Activated CD4-positive, alpha-beta T cell treated with anti-CD3 and anti-CD28 coated beads for 36 hours (primary cell): ENCODE measurements at places on chromosomes 7 and 10. TPM values are rescaled to one million over a fixed set of nuclear protein-coding genes. Genes with fewer than 3 reads are reported as not detected.

- no peaks in the 10 kb centered on the region for H3K27me3 ChIP-seq
- H3K27ac ChIP-seq: no peak overlapping the region
- peaks cover 2% of the 10 kb centered on the region for H3K36me3 ChIP-seq
- no peaks in the 10 kb centered on the region for H3K4me1 ChIP-seq
- no peak for DNase-seq
These were observed 117.4 kb downstream of the LHPP start for GRCh38 chr10:124579011-124579399.

GRCh38 chr10:51615764-51616298 lies 83.6 kb downstream of the CSTF2T start:
- H3K27ac ChIP-seq: no peak overlapping the region
- DNase-seq: no peak
- no peaks in the 10 kb centered on the region for H3K4me1 ChIP-seq
- no peaks in the 10 kb centered on the region for H3K36me3 ChIP-seq
- H3K4me3 ChIP-seq: no peak overlapping the region

- peaks cover 2% of the 10 kb centered on the region for H3K27me3 ChIP-seq
- H3K27ac ChIP-seq: no peak overlapping the region
- no peaks in the 10 kb centered on the region for H3K4me1 ChIP-seq
These were observed 230.4 kb downstream of the TNS3 start for GRCh38 chr7:47351233-47352154.

DNA sequence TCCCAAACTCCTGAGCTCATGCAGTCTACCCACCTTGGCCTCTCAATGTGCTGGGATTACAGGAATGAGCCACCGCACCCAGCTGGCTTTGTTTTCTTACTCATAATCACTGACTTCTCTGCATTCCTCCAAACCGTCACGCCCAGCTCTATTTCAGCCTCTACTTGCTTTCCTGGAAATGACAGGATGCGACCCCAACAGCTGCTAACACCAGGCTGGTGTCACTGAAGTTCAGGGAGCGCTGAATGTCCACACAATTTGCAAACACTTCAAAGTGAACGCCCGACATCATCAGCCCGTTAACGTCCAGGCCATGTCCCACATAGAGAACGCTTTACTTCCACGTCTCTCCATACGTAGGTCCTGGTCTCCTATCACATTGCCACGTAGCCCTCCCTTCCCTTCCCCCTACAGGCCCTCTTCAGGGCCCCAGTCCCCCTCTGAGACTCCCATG lies 12.8 kb upstream of the PROSER2 start:
- no peak for DNase-seq
- H3K27me3 ChIP-seq: peaks cover 4% of the 10 kb centered on the region
- H3K36me3 ChIP-seq: no peaks in the 10 kb centered on the region

GRCh38 chr7:5679048-5679812 lies 102.2 kb downstream of the RNF216 start:
- H3K27ac ChIP-seq: peak overlapping the region; percentile 45
- peaks cover 11% of the 10 kb centered on the region for H3K36me3 ChIP-seq
- H3K27me3 ChIP-seq: no peaks in the 10 kb centered on the region
- no peak overlapping the region for H3K4me3 ChIP-seq
- H3K4me1 ChIP-seq: peaks cover 52% of the 10 kb centered on the region
- no peak for DNase-seq

- H3K36me3 ChIP-seq: no peaks in the 10 kb centered on the region
- H3K27ac ChIP-seq: no peak overlapping the region
- H3K4me3 ChIP-seq: no peak overlapping the region
These were observed 28.9 kb upstream of the SLC26A5 start for GRCh38 chr7:103474956-103475355.

DNA sequence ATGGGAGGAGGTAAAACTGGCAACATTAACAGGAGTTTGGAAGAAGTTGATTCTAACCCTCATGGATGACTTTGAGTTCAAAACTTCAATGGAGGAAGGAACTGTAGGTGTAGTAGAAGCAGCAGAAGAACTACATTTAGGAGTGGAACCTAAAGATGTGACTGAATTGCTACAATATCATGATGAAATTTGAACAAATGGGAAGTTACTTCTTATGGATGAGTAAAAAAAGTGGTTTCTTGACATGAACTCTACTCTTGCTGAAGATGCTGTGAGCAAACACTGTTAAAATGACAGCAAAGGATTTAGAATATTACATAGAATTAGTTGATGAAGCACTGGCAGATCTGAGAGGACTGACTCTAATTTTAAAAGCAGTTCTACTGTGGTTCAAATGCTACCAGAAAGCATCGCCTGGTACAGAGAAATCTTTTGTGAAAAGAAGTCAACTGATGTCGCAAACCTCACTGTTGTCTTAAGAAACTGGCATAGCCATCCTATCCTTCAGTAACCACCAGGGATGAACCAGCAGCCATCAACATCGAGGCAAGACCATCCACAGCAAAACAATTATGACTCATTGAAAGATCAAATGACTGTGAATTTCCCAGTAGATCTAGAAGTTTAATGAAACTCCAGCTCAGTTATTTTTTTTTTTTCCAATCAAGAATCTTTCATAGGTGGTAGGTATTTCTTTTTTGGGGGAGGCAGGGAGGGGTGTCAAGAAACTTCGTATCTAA lies 20.8 kb downstream of the BRAF start:
- no peaks in the 10 kb centered on the region for H3K27me3 ChIP-seq
- peaks cover 9% of the 10 kb centered on the region for H3K36me3 ChIP-seq
- peak; percentile 38 for DNase-seq
- no peak overlapping the region for H3K4me3 ChIP-seq
- H3K4me1 ChIP-seq: peaks cover 60% of the 10 kb centered on the region

DNA sequence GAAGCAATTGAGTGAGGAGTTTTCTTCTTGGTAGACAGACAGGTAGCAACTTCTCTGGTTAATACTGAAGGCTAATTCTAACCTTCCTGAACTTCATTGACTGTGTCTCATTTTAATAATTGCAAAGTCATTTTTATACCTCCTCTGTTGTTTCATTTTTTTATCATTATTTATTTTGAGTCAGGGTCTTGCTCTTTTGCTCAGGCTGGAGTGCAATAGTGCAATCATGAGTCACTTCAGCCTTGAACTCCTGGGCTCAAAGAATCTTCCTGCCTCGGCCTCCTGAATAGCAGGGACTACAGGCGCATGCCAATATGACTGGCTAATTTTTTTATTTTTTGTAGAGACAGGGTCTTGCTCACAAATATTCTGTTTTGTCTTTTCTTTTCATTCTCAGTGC lies 45.4 kb downstream of the APBB1IP start:
- H3K4me3 ChIP-seq: peak overlapping the region; percentile 43
- peak overlapping the region; percentile 88 for H3K27ac ChIP-seq
- no peak for DNase-seq
- H3K27me3 ChIP-seq: no peaks in the 10 kb centered on the region

DNA sequence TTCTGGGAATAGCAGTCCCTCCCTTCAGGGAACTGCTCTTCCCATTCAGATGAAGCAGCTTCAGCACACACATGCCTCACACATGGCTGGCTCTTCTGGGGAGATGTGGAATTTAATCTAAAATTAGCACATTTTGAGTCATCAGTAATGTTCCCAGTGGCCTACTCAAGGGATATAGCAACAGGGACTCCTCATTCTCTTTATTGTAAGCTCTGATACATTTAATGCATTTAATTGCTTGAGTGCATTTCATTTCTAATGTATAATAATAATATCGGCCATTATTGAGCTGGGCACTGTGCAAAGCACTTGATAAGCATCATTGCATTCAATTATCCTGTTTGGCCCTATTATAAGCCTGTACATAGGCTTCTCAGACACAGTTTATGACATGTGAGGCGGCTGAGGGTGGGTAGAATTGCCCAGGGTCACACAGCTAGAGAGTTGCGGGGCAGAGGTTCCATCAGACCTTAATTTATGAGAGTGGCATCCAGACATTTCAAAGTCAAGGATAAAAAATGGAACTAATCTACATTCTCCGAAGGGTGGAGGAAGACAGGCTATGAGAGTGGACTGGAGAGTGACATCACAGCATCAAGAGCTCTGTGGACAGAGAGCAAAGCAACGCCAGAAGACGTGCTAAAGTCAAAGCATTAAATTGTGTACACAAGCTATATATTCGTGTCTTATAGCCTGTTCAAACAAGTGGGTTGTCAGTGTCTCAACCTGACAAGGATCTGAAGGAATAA lies 76.8 kb downstream of the LANCL2 start:
- no peak for DNase-seq
- no peak overlapping the region for H3K27ac ChIP-seq
- H3K36me3 ChIP-seq: no peaks in the 10 kb centered on the region
- H3K27me3 ChIP-seq: no peaks in the 10 kb centered on the region
- peaks cover 34% of the 10 kb centered on the region for H3K4me1 ChIP-seq

GRCh38 chr10:101772895-101773761 lies 2.8 kb downstream of the FGF8 start:
- H3K36me3 ChIP-seq: peaks cover 9% of the 10 kb centered on the region
- peaks cover 13% of the 10 kb centered on the region for H3K4me1 ChIP-seq
- H3K27me3 ChIP-seq: peaks cover 53% of the 10 kb centered on the region

Gene IL6
- 4.5 TPM for total RNA-seq

Gene ANXA8
- total RNA-seq: not detected

Gene AKR1C3
- 0.75 TPM for total RNA-seq

Gene SUFU
- total RNA-seq: 8.4 TPM
